Stimulated activated CD4-positive, alpha-beta T cell treated with anti-CD3 and anti-CD28 coated beads, TNF-alpha, amount 100 ng/mL, for 1 hour (primary cell): ENCODE measurements at places on chromosomes 12 and 14.

- no peak for DNase-seq
These were observed 22.3 kb downstream of the PPP1R13B start for GRCh38 chr14:103825101-103825500.

GRCh38 chr12:59651229-59651920, 55.5 kb downstream of the SLC16A7 start:
- DNase-seq, result no peak

GRCh38 chr14:36293824-36294223, 26.6 kb downstream of the MBIP start:
- DNase-seq, result no peak

DNA sequence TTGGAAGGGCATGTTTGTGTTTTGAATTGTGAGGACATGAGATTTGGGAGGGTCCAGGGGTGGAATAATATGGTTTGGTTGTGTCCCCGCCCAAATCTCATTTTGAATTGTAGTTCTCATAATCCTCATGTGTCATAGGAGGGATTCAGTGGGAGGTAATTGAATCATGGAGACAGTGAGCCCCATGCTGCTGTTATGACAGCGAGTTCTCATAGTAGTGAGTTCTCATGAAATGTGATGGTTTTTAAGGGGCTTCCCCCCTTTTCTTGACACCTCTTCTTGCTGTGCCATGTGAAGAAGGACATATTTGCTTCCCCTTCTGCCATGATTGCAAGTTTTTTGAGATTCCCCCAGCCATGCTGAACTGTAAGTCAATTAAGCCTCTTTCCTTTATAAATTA, 260.0 kb downstream of the DUSP6 start:
- no peak for DNase-seq

- peak; percentile 6 for DNase-seq
These were observed at the start of gene CFL2 for GRCh38 chr14:34714320-34715126. Gene CFL2, minus strand, starts transcription at chr14:34714593. Its CDS starts 53 bp downstream, at chr14:34714540.

- no peak for DNase-seq
These were observed 40.5 kb upstream of the C14orf132 start for GRCh38 chr14:95998656-95999055.

DNA sequence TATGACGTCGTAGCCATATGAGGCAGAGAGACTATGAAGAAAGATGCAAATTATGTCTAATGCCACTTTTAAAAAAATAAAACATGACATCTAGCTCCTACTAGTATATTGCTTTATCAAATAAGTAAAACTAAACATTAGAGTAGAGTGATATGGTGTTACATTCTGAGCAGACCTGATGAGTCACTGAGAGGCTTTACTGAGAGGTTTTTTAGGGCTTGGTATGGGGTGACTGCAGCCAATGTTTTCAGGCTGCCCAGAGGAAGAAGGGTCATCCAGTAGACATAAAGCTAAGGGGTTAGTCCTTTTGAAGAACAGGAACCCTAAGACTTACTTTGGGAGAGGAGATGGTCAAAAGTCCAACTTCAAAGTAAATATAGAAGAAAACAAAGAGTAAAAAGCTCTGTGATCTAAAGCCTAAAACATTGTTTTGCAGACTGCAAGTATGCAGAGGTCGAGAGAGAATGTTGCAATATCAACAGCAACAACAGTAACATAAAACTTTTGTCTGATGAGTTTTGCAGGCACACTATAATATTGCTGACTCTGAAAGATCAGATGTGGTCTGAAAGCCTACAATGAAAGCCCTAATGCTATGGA, 774.7 kb downstream of the TMTC2 start:
- no peak for DNase-seq

DNA sequence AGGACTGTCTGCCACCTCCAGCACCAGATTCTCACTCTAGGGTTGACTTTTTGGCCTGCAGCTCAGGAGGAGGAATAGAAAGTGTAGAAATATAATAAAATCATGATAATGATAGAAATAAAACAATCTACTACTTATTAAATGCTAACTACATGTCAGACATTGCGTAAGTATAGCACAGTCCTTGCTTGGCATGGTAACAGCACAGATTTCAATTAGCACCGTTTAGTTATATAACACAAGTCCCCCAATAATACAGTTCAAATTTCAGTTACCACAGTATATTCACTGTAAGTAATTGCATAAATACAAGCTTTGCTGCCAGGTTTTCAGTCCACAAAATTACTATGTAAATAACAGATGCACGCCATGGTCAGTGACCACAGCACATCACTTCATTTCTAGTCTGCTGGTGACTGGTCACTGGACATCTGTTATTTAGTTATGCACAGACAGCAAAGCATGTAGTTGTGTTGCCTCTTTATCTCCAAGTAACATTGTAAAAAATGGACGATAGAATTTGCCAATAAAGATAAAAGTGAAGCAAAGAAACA, 6.5 kb upstream of the GLT8D2 start:
- no peak for DNase-seq

GRCh38 chr12:16506394-16506793, 99.6 kb downstream of the LMO3 start:
- no peak for DNase-seq

GRCh38 chr14:104102282-104102914, 16.9 kb downstream of the ASPG start:
- DNase-seq, result no peak

DNA sequence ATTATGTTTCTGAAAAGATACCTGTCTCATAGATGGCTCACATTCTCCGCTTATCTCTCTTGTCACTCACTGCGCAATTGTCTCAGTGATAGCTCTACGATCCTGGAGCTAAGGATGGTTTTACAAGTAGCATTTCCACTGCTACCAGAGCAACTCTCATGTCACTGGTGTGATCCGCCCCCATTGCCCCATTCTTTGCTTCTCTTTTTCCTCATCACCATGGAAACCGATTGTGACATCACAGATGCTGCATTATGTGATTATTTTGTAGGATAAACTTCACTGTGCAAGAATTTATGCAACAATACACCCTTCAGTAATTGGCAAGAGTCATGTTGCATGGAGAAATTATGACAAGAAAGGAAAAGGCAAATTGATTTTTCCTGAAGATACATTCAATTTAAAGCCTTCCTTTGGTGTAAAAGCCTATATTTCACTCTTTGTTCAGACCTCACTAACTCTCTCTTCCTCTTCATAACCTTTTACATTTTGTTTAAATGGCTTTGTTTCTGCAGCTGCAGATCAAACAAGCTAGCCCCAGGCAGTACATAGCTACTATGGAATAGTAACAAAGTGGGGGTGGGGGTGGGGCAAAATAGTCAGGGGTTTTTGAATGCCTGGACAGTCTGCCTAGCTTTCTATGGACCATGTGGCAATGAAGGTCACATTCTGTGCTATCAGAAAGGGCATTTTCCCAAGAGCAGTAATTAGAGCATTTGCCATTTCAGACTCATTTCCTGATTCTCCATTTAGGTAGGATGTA, 539.8 kb downstream of the NRXN3 start:
- DNase-seq, result no peak

DNA sequence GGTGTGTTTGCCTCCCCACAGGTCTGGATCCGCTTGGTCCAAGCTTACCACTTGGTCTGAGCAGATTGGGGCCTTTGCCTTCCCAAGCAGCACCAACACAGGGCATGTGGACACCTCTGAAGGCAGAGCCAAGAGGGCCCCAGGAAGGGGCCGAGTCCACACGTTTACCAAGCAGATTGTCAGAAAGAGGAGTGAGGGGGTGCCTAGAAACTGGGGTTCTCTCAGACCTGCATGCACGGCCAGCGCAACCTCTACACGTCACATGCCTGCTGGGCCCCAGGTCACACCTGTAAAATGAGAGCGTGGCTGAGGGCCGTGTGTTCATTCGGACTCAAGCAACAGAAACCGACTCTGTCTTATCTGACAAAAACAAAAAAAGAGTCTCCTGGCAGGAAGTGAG, 96.9 kb downstream of the PAPOLA start:
- no peak for DNase-seq

DNA sequence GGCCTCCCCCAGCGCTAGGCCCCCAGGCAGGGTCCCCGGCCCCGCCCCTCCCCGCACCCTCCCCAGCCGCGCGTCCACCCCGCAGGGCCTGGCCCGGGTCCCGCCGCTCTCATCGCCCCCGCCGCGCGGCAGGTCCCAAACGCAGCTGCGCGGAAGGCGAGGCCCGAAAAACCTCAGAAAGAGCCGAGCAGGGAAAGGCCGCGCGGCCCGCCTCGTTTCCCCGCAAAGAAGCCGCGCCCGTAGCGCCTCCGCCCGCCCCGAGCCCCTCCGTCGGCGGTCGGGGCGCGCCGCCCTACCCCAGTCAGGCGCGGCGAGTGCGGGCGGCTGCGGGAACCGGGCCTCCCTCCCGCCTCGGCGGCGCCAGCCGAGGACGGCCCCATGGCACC, 324 bp downstream of the POLE start:
- no peak for DNase-seq

DNA sequence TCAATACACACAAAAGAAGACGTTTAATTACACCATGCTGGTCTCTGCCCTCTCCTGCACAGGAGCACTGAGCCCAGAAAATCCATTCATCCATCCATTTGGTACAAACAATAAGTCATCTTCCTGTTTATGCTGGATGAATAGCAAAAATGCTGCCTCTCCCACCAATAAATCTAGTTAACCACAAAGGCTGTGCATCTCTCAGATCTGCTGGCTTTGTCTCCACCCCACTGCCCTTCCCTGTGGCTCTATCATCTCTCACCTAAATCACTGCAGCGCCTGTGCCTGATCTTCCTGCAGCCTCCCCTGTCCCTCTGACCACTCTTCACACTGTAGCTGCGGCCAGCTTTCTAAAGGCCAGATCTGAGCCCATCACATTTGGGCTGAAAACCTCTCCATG, 72.9 kb upstream of the DDX11 start:
- no peak for DNase-seq

DNA sequence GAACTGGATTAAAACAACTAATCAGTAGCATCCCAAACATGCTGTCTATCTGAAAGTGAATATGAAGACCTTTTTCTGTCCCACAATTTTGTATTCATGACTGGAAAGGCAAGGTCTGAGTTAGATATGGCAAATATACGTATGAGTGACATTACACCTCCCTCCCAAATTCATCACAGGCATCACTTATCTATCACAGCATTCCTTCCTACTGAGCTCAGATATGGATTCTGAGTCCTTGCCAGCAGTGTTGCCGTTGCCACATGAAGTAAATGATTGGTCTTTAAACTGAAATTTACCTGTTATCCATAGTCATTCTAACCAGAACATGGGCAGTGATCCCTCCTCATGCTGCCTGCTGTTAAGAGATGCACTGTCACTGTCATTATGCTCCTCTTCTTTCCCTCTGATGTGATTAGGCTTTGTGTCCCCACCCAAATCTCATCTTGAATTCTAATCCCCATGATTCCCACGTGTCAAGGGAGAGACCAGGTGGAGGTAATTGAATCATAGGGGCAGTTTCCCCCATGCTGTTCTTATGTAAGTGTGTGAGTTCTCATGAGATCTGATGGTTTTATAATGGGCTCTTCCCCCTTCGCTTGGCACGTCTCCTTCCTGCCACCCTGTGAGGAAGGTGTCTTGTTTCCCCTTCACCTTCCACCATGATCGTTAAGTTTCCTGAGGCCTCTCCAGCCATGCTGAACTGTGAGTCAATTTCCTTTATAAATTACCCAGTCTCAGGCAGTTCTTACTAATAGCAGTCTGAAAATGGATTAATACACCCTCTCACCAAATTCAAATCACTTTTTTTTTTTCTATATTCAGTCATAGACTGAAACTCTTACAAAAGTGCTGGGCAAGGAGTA, 288.4 kb downstream of the NUAK1 start:
- DNase-seq, result no peak

- DNase-seq, result no peak
These were observed 229.3 kb upstream of the LHX5 start for GRCh38 chr12:113700943-113701342.

DNA sequence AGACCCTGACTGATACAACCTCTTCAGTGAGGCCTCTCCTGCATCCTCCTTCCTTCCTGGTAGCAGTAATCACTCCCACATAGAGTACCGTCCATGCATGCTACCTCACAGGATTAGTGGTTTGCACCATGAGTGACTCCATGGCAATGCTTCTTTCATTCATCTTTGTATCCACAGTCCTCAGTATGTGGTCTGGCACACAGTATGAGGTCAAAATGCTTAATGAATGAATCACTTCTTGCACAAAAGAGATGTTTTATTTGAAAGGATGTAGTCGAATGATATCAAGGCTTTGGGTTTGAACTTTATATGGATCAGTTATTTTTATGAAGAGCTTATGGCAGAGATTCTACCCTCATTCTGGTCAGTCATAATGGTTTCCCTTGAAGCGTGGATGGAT, 42.2 kb downstream of the KCNA5 start:
- DNase-seq, result no peak

- DNase-seq, result no peak
These were observed 100.3 kb upstream of the TMTC1 start for GRCh38 chr12:29883941-29884554.

DNA sequence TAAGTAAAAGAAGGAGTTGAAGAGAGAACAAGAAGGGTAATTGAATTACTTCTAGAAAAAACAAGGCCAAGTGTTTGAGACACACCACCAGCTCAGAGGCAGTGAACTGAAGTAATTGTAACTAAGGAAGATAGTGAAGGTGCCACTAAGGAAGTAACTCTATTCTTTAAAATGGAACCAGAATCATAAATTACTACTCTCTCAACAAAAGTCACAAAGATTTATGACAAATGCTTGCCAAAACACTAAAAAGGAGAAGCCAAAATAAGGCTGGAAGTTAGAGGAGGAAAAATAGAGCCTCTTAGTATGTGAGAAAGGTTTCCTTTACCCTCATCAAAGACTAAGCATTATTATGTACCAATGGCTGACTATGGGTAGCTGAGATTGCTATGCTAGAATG, 208.5 kb downstream of the MDGA2 start:
- DNase-seq, result no peak

DNA sequence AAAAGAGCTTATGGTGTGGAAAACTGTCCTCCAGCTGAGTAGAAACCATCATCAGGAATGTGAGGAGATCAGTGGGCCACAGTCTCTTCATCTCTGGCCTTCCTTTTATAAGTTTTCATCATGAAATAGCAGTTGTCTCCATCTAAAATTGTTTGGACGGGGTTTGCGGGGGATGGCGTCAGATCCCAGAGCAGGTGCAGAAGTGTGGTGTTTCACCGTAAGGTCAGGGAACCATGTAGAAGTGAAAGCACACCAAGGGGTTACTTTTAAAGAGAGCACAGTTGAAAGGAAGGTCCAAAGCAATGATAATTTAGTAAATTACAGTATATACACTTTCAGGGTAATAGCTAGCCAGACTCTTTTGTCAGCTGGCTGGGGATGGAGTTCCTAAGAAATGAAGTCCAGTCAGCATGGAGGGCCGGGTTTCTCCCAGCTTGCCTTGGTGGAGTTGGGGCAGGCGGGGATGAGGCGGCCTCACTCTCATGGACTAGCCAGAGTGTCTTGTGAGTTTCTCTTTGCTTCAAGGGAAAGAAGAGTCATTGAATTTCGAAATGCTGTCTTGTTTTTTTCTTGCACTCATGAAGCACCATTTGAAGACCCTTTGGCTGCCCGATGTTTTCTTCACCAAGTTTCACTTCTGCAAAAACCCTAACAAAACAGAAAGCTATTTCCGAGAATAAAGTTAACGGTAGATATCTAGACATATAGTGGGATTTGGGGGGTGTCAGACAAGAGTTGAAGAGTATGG, 100.6 kb downstream of the ETV6 start:
- no peak for DNase-seq
